NCI-H2081 (cell line): ENCODE measurements at places on chromosomes 6 and 20.

DNA sequence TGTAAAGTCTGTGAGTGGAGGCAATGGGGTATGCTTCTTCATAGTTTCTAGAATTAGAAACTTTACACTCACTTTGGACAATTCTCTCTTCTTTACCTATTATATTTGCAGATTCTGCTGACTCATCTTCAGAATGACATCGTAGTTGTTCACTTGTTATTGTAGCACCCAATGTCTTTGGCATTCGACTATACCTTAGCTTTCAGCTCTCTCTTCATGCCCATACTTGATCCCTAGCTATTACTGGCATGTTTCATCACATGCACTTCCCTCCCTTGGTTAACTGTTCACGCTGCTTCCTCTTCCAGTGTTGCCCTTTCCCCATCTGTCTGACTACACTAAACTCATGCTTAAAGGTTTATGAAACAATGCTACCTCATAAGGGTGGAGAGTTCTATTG lies 298.1 kb upstream of the TCF21 start:
- no peak for DNase-seq

GRCh38 chr6:37182736-37183590 lies 13.0 kb downstream of the PIM1 start:
- no peak for DNase-seq

DNA sequence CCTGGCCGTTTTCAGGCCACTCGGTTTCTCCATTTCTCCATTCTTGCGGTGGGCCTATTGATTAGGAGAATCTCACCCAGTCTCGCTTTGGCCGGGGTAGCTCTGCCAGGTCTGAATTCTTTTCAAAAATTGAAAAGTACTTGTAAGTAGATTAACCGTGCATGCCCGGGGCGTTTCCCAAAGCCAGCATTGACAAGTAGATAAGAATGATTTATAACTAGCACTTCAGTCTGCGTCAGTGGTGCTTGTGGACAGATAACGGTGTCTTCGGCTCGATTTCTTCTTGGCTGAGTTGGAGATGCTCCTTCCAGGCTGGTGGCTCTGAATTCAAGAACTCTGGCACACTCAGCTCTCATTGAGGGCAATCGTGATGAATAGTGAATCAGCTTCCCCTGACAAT lies 29.0 kb downstream of the SLC24A3 start:
- no peak for DNase-seq

DNA sequence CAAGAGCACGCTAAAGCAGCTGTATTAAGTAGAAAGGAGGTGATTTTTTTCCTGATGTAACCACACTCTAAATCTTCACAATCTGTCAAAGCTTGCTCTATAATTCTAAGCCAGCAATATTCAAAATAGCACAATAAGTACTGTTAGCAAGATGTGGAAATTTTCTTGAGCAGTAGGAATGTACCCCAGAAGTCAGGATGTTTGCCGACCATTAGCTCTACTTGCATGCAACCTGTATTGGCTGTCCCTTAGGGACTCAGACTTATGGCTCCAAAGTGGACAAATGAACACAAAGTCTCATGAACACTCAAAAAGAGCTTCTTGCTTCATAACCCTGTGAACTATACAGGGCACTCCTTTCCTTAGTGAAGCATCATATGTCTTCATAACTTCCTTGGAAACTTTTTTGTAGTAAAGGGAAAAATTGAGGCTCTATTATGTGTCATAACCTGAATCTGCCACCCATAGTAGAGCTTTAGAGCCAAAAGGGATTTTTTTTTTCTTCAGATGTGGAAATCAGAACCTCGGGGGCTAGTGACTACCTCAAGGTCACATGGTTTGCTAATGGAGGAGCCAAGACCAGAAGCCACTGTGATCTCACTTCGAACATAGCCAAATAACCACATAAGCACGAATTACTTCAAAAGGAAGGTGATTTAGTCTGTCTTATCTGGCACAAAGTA lies 54.5 kb downstream of the ADGRG6 start:
- DNase-seq = no peak
